ENCODE measurements at places on chromosomes 12 and 14.

DNA sequence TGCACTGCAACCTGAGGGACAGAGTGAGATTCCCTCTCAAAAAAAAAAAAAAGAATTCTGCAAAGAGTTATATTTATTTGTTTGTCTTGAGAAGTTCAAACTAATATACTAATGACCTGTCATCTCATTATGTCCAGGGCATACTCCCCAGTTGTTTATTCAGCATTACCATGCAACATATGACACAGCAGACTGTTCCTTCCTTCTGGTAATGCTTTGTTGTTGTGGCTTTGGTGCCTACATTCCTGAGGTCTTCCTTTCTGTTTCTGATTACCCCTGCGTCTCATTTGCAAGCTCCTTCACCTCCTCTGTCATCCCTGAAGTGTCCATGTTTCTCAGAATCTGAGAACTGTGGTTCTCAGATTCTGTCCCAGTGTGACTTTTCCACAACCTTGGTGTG, 55.3 kb downstream of the DERA start:
- DNase-seq = peak; percentile 71

DNA sequence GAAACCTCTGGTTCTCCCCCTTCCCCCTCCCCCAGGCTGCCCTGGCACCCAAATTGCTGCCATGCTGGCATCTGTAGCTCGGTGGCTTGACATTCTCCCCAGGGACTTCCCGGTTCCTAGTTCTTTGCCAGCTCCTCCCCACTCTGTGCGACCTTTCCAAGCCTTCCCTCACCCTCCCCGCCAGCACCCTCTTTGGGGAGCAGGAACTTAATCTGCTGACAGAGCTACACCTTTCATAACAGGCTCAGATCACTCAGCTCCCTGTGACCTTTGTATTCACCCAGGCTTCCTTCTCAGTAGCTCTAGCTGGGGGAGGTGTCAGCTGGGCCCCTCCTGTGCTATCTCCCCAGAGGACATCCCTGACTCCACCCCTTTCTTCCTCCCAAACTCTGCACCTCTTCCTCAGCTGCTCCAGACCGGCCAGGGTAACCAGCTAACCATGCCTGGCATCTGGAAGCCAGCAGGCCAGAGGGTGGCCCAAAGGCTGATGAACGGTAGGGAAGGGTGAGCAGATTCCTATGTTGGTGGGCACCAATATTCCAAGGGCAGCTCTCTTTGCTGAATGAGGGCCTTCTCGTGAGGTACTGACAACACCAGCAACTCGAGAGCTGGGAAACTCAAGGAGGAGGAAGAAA, 1.8 kb upstream of the COX14 start:
- DNase-seq = peak; percentile 14

- no peak for DNase-seq
Measured at GRCh38 chr12:46363582-46364299, 8.8 kb downstream of the SLC38A2 start.

GRCh38 chr14:73223049-73223448, 14.3 kb upstream of the PAPLN start:
- DNase-seq = peak; percentile 54

DNA sequence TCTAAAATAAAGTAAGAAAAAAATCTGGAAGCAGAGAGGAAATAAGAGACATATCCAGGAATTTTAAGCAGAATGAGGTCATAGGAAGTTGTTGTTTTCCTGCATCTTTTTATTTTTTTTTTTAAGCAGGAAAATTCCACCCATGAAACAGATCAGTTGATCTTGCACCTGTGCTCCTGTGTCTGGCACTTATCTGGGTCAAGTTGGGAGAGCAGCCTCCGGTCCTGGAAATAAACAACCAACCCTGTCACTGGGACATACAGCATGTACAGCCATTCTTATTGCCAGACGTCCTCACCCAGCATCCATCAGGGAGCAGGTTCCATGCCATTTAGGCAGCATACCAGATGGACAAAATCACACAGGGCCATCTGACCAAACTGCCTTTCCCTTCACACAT, 266.0 kb upstream of the BTG1 start:
- no peak for DNase-seq

- no peak for DNase-seq
Measured at GRCh38 chr12:104273503-104273902, 30.0 kb upstream of the EID3 start.

DNA sequence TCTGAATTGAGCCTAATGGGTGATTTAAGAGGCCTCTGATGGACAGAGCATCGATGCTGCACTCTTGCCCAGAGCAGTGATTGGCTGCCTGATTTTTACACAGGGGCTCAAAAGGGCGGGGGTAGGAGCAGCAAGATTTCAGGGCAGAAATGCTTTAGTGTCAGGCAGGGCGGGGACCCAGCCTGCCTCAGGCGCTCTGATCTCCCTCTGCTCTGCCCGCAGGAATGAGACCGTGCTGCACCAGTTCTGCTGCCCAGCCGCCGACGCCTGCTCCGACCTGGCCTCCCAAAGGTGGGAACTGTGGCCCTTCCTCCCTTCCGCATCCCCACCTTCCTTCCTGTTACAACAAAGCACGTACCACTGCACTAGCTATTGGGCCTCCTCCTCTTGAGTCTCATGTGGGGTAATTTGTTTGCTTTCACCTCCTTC, 32.4 kb downstream of the IQSEC3 start:
- no peak for DNase-seq

- peak; percentile 39 for DNase-seq
Measured at GRCh38 chr14:75341620-75342019, 63.0 kb downstream of the FOS start.

DNA sequence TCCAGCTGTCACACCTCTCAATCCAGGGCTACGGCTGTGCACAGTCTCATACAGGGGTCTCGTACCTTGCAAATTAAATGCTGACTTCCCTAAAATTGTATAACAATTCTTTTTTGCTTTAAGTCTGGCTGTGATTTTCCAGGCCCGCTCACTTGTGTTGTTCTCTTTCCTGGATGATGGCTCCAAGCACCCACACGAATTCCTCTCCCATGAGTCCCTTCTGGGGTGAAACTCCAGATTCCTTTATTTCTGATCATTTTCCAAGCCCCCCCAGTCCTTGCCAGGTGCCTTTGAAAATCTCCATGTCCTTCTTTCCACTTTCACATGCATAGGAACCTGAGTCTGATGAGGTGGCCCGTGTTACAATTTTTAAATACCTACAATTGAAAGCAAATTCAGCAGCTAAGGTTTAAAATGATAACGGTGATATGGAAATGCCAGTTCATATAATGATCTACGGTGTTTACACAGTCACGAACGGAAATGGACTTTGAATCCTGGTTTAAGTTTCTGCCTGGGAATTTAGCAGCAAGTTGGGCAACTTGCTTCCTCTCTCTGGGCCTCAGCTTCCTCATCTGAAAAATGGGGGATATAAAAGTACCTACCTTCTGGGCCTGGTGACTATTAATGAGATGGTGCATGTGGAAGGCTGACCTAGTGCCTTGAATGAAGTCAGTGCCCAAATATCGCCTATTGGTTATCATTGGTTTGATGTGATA, 85.5 kb downstream of the STAB2 start:
- DNase-seq = no peak

GRCh38 chr12:59615392-59616165, 19.8 kb downstream of the SLC16A7 start:
- no peak for DNase-seq

GRCh38 chr12:3204730-3205531, 127.8 kb downstream of the TSPAN9 start:
- DNase-seq = no peak

DNA sequence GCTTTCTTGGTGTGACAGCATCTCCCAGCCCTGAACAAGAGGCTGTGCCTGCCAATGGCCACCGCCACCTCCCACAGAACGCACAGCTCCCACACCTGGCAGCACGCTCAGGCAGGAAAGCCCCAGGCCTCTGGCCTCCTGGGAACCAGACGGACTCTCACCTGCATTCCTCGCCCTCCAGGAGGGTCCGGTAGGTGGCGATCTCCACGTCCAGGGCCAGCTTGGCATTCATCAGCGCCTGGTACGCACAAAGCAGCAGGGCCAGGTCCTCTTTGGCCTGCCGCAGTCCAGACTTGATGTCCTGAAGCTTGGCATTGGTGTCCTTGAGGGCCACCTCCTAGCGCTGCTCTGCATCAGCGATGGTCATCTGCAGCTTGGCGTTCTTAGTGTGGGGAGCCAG, 12.1 kb upstream of the KRT77 start:
- DNase-seq = no peak

DNA sequence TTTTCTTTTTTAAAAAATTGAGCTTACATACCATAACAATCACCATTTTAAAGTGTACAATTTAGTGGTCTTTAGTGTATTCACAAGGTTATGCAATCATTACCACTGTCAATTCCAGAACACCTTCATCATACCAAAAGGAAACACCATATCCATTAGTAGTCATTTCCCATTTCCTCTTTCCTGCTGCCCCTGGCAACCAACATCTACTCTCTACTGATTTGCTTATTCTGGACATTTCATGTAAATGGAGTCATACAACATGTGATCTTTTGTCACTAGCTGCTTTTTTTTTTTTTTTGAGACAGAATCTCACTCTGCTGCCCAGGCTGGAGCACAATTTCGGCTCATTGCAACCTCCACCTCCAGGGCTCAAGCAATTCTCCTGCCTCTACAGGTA, 66.8 kb upstream of the CFL2 start:
- peak; percentile 86 for DNase-seq

GRCh38 chr14:28151926-28152325, 614.7 kb upstream of the FOXG1 start:
- no peak for DNase-seq

DNA sequence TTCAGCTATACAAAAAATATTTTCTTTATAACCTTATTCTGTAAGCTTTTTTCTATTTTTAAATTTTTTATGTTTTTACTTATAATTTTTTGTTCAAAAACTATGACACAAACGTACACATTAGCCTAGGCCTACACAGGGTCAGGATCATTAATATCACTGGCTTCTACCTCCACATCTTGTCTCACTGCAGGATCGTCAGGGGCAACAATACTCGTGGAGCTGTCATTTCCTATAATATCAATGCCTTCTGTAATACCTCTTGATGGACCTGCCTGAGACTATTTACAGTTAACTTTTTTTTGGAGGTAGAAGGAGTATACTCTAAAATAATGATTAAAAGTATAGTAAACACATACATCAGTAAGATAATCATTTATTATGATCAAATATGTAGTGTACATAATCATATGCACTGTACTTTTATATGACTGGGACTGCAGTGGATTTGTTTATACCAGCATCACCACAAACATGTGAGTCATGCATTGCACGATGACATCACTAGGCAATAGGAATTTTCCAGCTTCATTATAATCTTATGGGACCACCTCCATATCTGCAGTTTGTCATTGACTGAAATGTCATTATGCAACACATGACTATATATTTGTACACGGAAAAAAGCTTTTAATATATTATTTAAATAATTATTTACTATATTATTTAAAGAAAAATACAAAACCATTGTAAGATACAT, 18.5 kb upstream of the PMCH start:
- DNase-seq = peak; percentile 47

DNA sequence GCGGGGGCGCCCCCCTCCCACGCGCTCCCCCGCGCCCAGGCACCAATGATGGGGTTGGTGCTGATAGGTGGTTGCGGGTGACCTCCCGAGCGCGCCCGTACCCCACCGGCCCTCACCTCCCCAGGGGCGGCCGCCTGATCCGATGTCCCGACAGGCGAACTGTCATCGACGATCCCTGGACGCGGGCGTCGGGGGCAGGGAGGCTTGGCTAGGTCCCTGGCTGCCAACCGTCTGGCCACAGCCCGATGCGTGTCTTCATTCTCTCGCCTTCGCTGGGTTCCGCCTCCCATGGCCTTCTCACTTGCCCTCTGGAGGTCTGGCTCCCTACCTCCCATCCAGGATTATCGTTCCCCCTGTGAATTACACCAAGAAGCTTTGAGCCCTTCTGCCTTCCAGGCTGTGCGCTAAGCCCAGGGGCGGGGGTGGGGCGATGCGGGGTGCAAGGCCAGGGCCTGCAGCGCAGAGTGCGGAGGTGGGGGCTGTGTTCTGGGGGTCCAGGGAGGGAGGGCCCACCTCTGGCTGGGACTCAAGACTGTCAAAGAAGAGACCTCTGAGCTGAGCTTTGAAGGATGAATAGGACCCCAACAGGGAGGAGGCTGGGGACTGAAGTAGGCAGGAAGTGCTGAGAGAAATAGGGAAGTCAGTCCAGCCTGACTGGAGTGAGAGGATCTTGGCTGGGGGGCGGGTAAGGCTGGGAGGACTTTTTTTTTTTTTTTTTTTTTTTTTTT, 7.7 kb upstream of the RACGAP1 start:
- no peak for DNase-seq

DNA sequence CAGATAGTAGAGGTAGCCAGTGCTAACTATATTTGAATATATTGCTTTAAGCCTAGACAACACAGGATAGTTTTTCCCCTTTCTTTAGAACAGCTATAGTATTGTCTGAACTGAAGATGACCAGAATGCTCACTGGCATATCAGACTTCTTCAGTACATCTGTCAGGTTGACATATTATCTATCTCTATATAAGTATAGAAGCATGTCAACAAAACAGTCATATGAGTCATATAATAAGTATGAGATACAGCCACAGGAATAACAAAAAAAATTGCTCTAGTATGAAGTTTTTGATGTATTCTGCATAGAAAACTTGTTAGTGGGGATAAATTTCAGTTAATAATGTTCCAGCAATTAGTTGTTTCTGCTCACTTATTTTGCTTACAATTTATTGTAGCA, 767.7 kb downstream of the LRFN5 start:
- no peak for DNase-seq

- peak; percentile 70 for DNase-seq
Measured at GRCh38 chr14:102594514-102595175, 2.2 kb downstream of the RCOR1 start.

DNA sequence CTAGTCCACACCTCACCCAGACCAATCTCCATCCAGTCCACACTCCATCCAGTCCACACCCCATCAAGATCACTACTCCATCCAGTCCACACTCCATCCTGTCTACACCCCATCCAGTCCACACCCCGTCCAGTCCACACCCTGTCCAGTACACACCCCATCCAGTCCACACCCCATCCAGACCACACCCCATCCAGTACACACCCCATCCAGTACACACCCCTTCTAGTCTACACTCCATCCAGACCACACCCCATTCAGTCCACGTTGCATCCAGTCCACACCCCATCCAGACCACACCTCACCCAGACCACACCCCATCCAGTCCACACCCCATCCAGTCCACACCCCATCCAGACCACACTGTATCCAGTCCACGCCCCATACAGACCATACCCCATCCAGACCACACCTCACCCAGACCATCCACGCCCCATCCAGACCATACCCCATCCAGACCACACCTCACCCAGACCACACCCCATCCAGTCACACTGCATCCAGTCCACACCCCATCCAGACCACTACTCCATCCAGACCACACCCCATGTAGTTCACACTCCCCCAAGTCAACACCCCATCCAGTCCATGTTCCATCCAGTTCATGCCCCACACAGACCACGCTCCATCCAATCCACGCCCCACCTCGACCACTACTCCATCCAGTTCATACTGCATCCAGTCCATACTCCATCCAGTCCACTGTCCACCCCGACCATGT, 116.6 kb upstream of the RTL1 start:
- DNase-seq = no peak

- DNase-seq = no peak
Measured at GRCh38 chr12:21678959-21679358, 21.3 kb upstream of the LDHB start.

GRCh38 chr14:70567791-70568190, 32.7 kb downstream of the MED6 start:
- DNase-seq = peak; percentile 35

GRCh38 chr12:132454193-132454932, 35.6 kb upstream of the FBRSL1 start:
- DNase-seq = no peak

Data from cardiac fibroblast (primary cell).